ENCODE measurements at places on chromosomes 16 and 17.

GRCh38 chr17:28306954-28307401 lies 12.0 kb upstream of the TMEM97 start:
- H3K36me3 ChIP-seq = no peaks in the 10 kb centered on the region
- no peak overlapping the region for H3K4me3 ChIP-seq
- H3K4me1 ChIP-seq = no peaks in the 10 kb centered on the region
- ATAC-seq = no peak
- H3K27ac ChIP-seq = no peak overlapping the region

GRCh38 chr16:2977440-2977839 lies 2.8 kb downstream of the PKMYT1 start:
- H3K36me3 ChIP-seq = no peaks in the 10 kb centered on the region
- no peak overlapping the region for H3K4me3 ChIP-seq
- no peak for ATAC-seq

GRCh38 chr17:68381076-68381900 lies 76.0 kb downstream of the WIPI1 start:
- H3K27ac ChIP-seq = no peak overlapping the region
- H3K4me1 ChIP-seq = peaks cover 26% of the 10 kb centered on the region
- H3K4me3 ChIP-seq = no peak overlapping the region
- no peaks in the 10 kb centered on the region for H3K36me3 ChIP-seq
- ATAC-seq = no peak

DNA sequence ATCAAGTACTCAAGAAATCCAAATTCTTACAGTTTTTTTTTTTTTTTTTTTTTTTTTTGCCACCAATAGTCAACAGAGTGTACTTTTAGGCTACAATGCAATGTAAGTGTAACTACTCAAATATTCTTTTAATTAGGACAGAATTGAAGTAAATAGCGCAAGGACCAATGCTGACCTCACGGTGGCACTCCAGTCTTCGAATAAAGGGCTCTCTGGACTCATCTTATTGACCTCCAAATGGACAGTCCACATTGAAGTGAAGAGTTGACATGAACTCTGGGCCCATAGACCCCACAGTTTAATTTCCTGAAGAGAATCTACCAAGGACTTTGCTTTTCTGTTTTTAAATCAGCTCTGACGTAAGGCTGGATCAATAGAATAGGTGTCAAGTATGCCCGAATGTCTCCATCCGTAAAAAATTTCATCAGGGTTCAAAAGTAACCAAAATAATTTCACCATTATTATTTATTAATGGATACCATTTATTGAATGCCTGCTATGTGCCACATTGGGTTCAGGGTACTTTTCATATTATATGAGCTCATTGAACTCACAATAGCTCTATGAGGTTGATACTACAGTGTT lies 7.3 kb upstream of the DDX52 start:
- no peak for ATAC-seq
- no peaks in the 10 kb centered on the region for H3K4me1 ChIP-seq
- no peaks in the 10 kb centered on the region for H3K36me3 ChIP-seq
- H3K4me3 ChIP-seq = no peak overlapping the region

DNA sequence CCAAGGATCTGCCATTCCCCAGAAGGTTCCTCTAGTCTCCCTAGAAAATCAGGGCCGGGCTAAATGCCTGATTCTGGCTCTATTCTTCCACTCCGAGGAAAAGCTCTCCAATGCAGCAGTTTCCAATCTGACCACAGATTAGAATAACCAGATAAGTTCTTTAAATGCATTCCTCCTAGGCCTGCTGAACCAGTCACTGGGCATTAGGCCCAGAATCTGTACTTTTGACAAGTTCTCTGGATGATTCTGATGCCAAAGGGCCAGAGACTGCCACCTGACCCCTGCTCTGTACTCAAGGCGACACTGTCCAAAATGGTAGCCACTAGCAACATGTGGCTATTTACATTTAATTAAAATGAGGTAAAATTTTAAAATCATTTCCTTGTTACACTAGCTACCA lies 22.3 kb downstream of the MAP3K14 start:
- H3K27ac ChIP-seq = peak overlapping the region; percentile 87
- H3K4me1 ChIP-seq = peaks cover 39% of the 10 kb centered on the region
- H3K27me3 ChIP-seq = no peaks in the 10 kb centered on the region
- ATAC-seq = no peak

GRCh38 chr17:34024386-34024785 lies 230.7 kb upstream of the CCL2 start:
- no peaks in the 10 kb centered on the region for H3K36me3 ChIP-seq
- ATAC-seq = no peak
- no peak overlapping the region for H3K27ac ChIP-seq
- H3K27me3 ChIP-seq = peaks cover 28% of the 10 kb centered on the region

GRCh38 chr16:72482695-72483094 lies 310.7 kb upstream of the PMFBP1 start:
- no peaks in the 10 kb centered on the region for H3K4me1 ChIP-seq
- ATAC-seq = no peak
- H3K36me3 ChIP-seq = no peaks in the 10 kb centered on the region
- no peak overlapping the region for H3K27ac ChIP-seq
- H3K27me3 ChIP-seq = no peaks in the 10 kb centered on the region

- peaks cover 26% of the 10 kb centered on the region for H3K4me1 ChIP-seq
- H3K4me3 ChIP-seq = no peak overlapping the region
- H3K27ac ChIP-seq = no peak overlapping the region
- no peaks in the 10 kb centered on the region for H3K27me3 ChIP-seq
- ATAC-seq = no peak
Observed at GRCh38 chr17:16423226-16423872, 8.0 kb downstream of the TRPV2 start.

DNA sequence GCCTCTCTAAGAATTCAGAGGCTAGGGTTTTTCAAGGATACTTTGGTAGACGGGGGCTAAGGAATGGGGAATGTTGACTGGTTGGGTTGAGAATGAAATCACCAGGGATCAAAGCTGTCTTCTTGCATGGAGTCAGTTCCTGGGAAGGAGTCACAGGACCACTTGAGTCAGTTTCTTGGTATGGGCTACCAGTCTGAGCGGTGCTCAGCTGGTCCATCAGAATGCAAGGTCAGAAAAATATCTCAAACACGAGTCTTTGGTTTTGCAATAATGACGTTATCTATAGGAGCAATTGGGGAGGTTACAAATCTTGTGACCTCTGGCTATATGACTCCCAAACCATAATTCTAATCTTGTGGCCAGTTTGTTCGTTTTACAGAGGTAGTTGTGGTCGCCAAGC lies 18.4 kb downstream of the CHD9NB start:
- H3K4me1 ChIP-seq = no peaks in the 10 kb centered on the region
- no peaks in the 10 kb centered on the region for H3K36me3 ChIP-seq
- no peak overlapping the region for H3K4me3 ChIP-seq
- H3K27ac ChIP-seq = no peak overlapping the region

DNA sequence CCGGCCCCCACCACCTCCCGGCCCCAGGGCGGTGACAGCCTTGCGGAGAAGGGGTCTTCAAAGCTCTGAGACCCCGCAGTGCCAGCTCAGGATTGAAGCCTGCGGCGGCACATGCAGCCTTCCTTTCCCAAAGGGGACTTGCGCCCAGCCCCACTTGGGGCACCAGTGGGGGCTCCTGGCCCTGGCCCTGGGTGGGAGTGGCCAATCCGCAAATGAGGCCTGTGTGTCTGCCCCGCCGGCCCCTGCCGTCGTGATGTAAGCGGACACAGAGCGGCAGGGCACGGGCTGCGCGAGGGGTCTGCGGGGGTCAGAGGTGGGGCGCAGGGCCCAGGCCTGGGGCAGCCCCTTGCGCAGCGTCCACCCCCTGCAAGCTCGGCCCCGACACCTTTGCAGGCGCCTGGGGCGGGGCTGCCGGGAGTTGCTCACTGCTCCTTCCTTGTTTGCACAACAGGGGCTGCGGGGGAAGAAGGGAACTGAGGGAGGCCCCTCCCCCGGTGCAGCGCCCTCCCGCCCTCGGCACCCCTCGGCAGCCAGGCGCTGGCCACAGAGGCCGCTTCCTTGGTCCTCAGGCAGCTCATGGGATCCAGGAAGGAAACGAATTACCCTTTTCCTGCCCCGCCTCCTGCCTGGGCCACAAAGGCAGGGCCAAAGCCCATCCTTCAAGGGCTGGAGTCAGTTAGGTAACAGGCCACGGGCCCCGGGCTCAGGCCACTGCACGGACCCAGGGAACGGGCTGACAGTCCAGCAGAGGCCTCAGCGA lies 2.9 kb downstream of the SLC16A3 start:
- H3K36me3 ChIP-seq = no peaks in the 10 kb centered on the region
- peaks cover 31% of the 10 kb centered on the region for H3K4me1 ChIP-seq
- no peaks in the 10 kb centered on the region for H3K27me3 ChIP-seq
- peak; percentile 58 for ATAC-seq

DNA sequence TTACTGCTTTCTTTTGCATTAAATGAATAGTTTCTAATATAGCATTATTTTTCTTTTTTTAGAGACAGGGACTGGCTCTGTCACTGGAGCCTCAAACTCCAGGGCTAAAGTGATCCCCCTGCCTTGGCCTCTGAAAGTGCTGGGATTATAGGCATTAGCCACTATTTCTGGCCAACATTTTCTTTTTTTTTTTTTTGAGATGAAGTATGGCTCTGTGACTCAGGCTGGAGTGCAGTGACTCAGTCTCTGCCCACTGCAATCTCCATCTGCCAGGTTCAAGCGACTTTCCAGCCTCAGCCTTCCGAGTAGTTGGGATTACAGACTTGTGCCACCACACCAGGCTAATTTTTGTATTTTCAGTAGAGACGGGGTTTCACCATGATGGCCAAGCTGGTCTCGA lies 2.0 kb upstream of the DUXB start:
- H3K4me3 ChIP-seq = no peak overlapping the region
- no peaks in the 10 kb centered on the region for H3K36me3 ChIP-seq
- no peak for ATAC-seq
- H3K27ac ChIP-seq = no peak overlapping the region

GRCh38 chr17:45301674-45302073 lies 15.1 kb downstream of the MAP3K14 start:
- no peak for ATAC-seq
- peak overlapping the region; percentile 82 for H3K27ac ChIP-seq
- no peak overlapping the region for H3K4me3 ChIP-seq
- no peaks in the 10 kb centered on the region for H3K27me3 ChIP-seq

DNA sequence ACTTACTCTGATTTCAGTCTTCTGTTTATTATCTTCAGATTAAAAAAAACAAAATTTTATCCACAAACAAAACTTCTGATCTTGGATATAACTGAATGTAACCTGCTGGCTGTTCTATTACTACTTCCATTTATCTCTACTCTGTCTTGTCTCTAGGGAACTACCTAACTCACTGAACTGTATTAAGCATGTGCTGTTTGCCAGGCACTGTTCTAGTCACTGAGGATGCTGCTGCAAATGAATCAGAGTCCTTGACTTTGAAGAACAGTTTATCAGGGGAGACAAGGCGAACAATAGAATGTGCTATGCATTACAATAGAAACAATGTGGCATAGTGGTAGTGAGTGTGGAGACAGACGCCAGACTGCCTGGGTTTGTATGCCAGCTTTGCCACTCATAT lies 2.3 kb upstream of the ANKRD40 start:
- peak overlapping the region; percentile 95 for H3K27ac ChIP-seq
- peaks cover 21% of the 10 kb centered on the region for H3K4me1 ChIP-seq
- ATAC-seq = no peak
- H3K27me3 ChIP-seq = no peaks in the 10 kb centered on the region
- peaks cover 4% of the 10 kb centered on the region for H3K36me3 ChIP-seq
- H3K4me3 ChIP-seq = no peak overlapping the region

DNA sequence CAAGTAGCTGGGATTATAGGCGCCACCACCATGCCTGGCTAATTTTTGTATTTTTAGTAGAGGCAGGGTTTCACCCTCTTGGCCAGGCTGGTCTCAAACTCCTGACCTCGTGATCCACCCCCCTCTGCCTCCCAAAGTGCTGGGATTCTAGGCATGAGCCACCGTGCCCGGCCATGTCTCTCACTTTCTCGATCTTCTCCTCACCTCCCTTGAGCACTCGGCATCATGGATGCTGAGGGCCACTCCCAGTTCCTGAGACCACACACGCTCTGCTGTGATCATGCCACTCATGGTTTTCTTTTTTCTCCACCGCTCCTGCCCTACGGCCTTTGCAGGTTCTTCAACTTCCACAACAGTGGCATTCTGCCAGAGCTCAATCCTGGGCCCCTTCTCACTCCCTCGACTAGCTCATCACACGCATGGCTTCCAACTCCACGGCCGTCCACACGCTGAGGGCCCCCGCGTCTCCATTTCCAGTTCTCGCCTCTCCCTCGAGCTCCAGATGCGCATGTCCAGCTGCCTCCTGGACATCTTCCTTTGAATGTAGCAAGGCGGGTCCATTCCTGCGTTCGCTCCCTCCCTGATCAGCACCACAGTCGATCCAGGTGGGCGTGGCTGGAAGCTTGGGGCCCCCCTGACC lies 5.5 kb upstream of the NCBP3 start:
- no peak for ATAC-seq
- no peak overlapping the region for H3K4me3 ChIP-seq
- H3K27me3 ChIP-seq = no peaks in the 10 kb centered on the region
- H3K36me3 ChIP-seq = no peaks in the 10 kb centered on the region
- H3K4me1 ChIP-seq = no peaks in the 10 kb centered on the region

- H3K4me1 ChIP-seq = no peaks in the 10 kb centered on the region
- no peak for ATAC-seq
- no peak overlapping the region for H3K27ac ChIP-seq
- H3K27me3 ChIP-seq = no peaks in the 10 kb centered on the region
- no peak overlapping the region for H3K4me3 ChIP-seq
Observed at GRCh38 chr16:65336160-65336559, 214.3 kb upstream of the CDH11 start.

DNA sequence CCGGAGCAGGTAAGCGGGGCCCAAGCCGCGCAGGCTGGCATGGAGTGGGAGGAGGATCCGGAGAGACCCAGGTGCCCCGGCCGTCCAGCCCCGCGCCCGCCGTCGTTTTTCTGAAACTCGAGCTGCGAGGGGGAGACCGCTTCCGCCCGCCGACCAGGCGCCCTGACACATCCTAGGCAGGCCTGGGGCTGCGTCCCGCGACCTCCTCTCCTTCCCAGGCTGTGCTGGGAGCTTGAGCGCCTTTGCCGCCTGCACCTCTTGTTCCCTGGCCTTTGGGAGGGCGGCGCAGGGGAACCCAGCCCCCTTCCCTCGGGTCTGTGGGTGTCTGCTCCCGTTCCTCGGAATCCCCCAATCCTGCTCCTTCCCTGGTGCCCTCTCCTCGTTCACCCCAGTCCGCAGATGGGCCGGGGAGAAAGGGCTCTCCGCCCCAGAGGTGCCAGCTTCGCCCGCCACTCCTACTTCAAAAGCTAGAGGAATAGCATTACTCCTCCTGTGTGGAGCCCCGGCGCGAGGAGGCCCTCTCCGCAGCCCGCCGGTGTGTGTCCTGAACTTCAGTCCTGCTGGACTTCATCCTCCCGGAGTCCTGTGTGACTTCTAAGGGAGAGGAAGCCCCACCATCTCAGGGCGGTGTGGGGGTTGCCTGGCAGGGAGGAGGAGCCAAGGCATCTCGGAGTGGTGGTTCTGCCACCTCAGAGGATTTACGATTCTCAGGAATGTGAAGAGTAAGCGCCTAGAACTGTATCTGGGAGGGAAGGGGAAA lies 1.0 kb downstream of the NHERF1 start:
- peaks cover 28% of the 10 kb centered on the region for H3K27me3 ChIP-seq
- peak overlapping the region; percentile 92 for H3K4me3 ChIP-seq
- ATAC-seq = no peak
- no peaks in the 10 kb centered on the region for H3K4me1 ChIP-seq
- no peaks in the 10 kb centered on the region for H3K36me3 ChIP-seq
- peak overlapping the region; percentile 85 for H3K27ac ChIP-seq
